NCI-H1694 (cell line): ENCODE measurements at places on chromosomes 3 and 15.

- DNase-seq, result no peak
Observed at GRCh38 chr3:188951734-188952133, 220.0 kb upstream of the TPRG1 start.

DNA sequence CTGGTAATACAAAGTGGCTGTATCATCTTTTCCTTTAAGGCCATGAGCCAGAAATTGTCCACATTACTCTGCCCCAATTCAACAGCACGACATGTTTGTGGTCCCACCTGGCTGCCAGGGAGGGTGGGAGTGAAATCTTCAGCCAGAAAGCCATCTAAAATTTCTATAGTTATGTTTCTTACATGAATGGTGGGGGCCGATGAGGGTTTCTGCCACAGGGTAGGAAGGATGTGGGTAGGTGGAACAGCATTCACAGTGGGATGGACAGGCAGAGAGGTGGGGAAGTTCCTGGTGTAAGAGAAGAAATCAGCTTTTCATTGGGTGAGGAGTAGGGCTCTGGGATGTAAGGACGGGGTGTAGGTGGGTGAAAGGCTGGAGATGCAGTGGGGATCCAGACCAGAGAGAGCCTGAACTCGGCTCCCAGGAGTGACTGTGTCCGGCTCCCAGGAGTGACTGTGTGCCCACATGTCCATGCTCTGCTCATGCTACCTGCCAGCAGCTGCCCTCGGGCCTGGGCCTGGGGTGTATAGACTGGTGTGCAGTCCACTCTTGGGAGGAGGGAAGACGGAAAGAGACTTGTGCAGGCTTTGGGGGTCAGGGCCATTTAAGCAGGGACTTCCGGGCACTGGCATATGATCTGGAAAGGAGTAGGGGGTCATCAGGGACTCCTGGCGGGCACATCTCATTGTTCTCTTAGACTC is 3.8 kb upstream of the FBLN2 start:
- no peak for DNase-seq

GRCh38 chr3:184235381-184236032 is 6.1 kb downstream of the VWA5B2 start:
- DNase-seq, result peak; percentile 71

DNA sequence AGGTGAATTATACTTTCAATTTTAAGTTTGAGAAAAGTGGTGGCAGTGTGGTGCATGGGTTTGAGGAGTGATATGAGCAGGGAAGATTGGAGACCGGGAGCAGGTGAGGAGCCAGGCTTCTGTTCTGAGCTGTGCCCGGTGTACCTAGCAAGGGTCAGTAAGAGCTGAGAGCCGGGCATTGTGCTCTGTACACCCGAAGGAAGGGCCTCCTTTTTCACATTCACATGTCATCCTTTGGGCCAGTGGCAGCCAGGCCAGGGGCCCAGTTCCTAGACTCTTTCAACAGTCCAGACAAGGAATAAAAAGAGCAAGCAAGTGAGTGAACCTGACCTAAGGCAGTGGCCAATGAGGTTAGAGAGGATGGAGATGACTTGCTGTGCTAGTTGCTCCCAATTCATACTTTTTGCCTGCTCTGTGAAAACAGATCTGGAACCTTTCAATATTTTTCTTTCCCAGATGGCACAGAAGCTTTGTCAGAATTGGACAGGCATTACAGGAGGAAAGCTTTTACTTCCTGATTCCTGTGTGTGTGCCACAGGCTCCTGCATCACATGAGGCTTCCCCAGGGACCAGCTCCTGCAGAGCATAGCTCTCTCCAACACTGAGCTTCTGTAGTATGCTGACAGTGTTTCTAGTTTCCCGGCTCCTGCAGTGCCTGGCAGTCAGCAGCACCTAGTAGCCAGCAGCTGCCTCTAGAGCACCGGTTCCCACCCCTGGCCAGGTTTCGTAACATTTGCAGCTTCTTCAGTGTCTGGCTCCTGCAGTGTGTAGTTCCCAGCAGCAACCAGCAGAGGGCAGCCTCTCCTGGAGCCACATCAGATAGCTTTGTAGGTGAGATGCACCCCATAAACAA is 5.3 kb upstream of the TRA2B start:
- DNase-seq, result peak; percentile 72

DNA sequence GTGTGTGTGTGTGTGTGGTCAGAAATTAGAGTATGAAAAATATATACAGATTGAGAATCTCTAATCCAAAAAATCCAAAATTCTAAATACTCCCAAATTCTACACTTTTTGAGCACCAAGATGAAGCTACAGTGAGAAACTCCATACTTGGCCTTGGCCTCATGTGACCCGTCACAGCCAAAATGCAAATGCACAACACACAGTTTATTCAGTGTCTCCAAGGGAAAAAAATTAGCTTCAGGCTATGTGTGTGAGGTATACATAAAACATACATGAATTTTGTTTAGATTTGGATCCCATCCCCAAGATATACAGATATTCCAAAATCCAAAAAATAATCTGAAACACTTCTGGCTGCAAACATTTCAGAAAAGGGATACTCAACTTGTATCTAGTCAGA is 33.2 kb upstream of the OSTN start:
- no peak for DNase-seq

DNA sequence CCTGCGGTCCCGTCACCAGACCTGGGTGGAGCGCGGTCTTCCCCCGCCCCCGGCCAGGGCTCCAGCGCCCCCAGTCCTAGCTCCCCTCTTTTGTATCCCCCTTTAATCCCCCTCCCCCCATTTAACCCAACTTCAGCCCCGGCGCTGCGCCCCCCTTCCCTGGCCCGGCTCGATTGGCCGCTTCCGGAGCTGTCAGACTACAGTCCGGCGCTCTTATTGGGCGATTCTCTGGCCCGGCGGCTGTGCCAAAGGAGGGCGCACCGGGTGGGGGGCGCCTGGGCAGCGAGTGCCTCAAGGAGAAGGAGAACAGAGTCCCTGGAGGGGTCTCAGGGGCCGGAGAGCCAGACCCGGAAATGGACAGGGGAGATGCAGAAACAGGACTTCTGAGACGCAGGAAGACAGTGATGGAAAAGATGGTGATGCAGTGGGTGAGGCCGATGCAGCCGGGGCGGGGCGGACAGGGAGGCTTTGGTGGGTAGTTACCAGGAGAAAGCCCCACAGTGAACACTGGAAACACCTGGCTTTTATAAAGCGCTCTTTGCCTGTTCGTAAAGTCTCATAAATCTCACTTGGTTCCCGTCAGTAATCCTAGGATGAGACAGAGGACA is 1.2 kb upstream of the ADCY5 start:
- DNase-seq, result no peak

DNA sequence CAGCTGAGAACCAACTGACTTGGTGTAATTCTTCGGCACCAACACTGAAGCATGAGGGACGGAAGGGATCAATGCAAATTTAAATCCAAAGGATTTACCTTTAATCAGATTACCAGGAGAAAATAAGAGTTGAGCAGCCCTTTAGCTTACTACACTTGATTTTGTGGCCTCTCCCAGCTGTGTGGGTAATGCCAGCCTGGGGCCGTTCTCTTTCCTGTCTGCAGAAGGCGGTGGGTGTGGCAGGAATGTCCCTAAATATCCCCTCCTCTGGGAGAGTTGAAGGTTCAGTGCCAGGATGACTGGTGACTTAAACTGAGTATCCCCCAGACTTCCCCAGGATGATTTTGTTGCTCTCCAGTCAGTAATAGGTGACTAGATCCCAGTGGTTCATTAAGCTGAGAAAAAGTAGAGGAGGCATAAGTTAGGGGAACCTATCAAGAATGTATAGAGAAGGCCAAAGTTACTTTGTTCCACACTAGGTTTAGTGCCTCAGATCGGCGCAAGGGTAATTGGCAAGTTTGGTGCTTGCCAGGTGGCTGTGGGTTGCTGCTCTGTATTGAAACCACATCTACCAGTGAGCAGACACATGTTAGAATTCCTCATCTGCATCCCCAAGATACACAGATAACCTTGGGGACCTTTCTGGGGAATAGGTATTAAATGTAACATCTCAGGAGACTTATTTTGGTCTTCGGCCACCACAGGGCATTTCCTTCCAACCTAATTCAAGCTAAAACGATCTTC is 23.1 kb downstream of the MAPKBP1 start:
- no peak for DNase-seq

GRCh38 chr15:74892313-74892712 is 2.5 kb downstream of the MPI start:
- no peak for DNase-seq

DNA sequence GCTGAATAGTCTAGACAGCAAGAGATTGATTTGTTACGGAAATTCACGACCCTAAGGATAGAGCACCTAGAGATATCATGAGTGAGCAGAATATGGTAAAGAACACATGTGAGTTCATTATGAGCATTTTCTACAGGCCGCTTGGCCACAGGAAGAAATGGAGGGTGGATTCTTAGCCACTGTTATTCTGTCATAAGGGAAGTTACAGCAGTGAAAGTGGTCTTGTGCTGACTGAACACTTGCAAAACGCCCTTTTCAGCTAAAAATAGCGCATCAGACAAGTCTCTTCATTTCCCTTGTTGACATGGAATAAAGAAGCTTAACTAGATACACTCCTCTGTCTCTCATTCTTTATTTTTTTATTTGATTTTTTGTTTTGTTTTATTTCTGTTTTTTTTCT is 19.8 kb downstream of the DGKG start:
- DNase-seq, result no peak

- DNase-seq, result no peak
Observed at GRCh38 chr3:61924090-61924735, 362.8 kb downstream of the PTPRG start.

- no peak for DNase-seq
Observed at GRCh38 chr3:163438760-163439159, 1639.5 kb downstream of the SI start.
